Stomach (tissue), 19 donors: ENCODE measurements at places on chromosomes 1 and 21. TPM values are rescaled to one million over a fixed set of nuclear protein-coding genes. Genes with fewer than 3 reads are reported as not detected.

The PHC2 gene
- 72.0 TPM for total RNA-seq

DNA sequence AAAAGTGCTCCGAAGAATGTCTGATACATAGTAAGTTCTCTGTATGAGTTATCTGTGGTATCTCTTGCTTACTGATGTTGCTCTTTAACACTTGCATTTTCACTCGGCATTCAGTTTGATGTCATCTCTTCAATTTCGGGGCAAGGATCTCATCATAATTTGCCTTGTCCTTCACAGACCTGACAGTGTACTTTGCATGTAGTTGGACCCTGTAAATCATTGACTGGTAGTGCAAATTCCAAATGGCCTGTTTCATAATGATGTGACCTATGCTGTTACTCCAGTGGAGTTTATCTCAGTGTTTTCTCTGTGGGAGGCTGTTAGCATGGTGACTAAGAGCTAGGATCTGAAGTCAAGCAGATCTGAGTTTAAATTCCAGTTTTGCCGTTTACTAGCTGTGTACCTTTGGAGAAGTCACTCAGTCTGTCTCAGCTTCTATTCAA, 34.2 kb upstream of the ABCD3 start:
- DNase-seq = peak; percentile 92

GRCh38 chr1:201753492-201753891, 75.5 kb upstream of the IPO9 start:
- no peak for DNase-seq

- DNase-seq = no peak
Observed at GRCh38 chr1:112637254-112638109, 17.9 kb downstream of the CAPZA1 start.

- no peak for DNase-seq
Observed at GRCh38 chr1:50705699-50706098, 254.4 kb downstream of the FAF1 start.
